ENCODE measurements at places on chromosomes 7 and 10.
A peak's percentile ranks its signal among the peaks of the same experiment; 100 is the strongest.

DNA sequence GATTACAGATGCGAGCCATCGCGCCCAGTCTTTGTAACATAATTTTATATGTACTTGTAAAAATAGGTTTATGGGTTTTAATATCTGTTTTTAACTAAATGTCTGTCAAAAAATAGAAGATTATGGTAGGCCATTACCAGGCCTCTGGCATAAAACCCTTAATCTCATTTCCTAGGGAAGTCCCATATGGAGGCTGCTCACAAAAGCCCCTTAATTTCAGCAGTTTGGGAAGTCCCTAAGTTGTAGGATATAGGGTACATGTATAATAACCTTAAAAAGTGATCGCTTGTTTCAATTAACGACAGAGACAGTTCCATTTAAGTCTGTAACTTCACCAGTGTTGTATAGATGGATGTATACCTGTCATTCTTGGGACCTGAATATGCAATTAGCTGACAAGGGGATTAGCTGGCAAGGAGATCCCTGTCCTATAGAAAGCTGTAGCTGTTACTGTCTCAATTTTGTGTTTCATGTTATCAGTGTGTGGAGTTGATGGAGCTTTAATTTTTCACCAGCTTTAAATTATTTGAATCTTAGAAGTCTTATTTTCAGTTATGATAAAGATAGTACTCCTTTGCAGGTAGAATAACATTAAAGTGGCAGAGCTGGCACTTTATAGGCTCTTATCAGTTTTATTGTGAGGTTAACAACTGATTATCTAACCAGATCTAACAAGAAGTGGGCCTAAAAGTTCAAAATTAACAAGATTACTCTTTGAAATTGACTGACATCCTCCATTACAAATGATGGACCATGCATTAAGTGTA is 10.5 kb downstream of the TRIM24 start:
- H3K4me3 ChIP-seq: no peak overlapping the region
- H3K36me3 ChIP-seq: no peaks in the 10 kb centered on the region
- no peak overlapping the region for H3K27ac ChIP-seq

DNA sequence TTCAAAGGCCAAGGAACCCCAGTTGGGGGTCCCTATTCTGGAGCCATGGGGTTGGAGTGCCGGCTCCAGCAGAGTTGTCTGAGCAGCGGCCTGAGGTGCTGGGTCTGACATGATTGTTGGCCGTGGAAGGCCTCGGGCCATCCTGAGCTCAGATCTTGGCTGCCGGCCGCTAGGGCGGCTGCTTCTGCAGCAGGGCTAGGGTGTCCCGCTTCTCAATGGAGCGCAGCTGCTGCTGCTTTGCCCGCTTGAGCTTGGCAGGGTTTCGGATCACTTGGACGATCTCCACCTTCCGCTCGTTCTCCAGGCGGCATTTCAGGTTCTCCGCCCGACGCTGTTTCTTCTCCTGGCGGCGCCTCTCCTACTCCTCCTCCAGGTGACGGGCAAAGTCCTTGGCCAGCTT is 171.1 kb downstream of the HIBADH start:
- H3K4me3 ChIP-seq: no peak overlapping the region
- DNase-seq: no peak
- peaks cover 19% of the 10 kb centered on the region for H3K27me3 ChIP-seq
- H3K4me1 ChIP-seq: no peaks in the 10 kb centered on the region
- H3K36me3 ChIP-seq: no peaks in the 10 kb centered on the region
- H3K27ac ChIP-seq: no peak overlapping the region

DNA sequence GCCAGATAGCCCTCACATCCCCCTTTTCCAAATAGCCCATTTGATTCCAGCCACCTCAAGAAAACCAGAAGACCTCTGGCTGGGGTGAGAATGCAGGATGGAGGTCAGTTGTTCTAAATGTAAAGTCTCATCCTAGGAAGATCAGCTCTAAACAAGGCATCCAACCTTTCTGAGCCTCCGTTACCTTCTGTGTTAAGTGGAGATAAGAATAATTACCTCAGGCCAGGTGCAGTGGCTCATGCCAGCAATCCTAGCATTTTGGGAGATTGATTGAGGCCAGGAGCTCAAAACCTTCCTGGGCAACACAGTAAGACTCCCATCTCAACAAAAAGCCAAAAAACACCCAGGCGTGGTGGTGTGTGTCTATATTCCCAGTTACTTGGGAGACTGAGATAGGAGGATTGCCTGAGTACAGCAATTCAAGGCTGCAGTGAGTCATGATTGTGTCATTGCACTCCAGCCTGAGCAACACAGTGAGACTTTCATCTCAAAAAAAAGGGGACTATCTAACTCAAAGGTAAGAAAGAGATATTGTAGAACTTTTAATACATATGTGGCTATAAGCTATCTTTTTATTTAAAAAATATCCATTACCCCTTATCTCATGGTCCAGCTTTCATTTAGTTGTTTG is 43.5 kb downstream of the PRTFDC1 start:
- H3K4me1 ChIP-seq: peaks cover 21% of the 10 kb centered on the region
- no peak overlapping the region for H3K27ac ChIP-seq
- no peaks in the 10 kb centered on the region for H3K36me3 ChIP-seq
- no peaks in the 10 kb centered on the region for H3K27me3 ChIP-seq
- H3K4me3 ChIP-seq: no peak overlapping the region
- DNase-seq: no peak

DNA sequence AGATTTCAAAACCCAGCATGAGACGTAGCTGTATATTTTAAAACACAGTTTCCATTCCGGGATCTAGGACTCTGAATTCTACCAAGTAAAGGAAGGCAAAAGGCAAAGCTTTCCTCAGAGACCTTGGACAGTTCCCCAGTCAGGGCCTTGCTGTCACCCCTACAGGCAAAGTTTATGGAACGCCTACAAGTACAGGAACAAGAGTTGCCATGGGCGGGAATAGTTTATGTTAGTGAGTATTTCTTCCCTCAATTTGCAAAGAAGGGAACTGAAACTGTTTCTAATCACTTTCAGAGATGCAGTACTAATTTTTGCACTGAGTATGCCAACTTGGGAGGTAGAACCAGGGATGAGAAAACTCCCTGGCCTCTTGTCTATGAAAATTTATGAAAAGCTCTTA is 68.2 kb upstream of the LRGUK start:
- no peak for DNase-seq
- H3K27ac ChIP-seq: no peak overlapping the region
- no peak overlapping the region for H3K4me3 ChIP-seq
- peaks cover 12% of the 10 kb centered on the region for H3K36me3 ChIP-seq

GRCh38 chr7:149248777-149249176 is 9.3 kb downstream of the ZNF212 start:
- peaks cover 29% of the 10 kb centered on the region for H3K4me1 ChIP-seq
- H3K27me3 ChIP-seq: no peaks in the 10 kb centered on the region
- H3K36me3 ChIP-seq: peaks cover 38% of the 10 kb centered on the region

- DNase-seq: no peak
- no peaks in the 10 kb centered on the region for H3K27me3 ChIP-seq
- H3K36me3 ChIP-seq: peaks cover 2% of the 10 kb centered on the region
- no peak overlapping the region for H3K4me3 ChIP-seq
These were observed 103.1 kb upstream of the SFMBT2 start for GRCh38 chr10:7513936-7514335.

- DNase-seq: no peak
- H3K4me1 ChIP-seq: peaks cover 23% of the 10 kb centered on the region
- H3K4me3 ChIP-seq: peak overlapping the region; percentile 61
- peaks cover 10% of the 10 kb centered on the region for H3K36me3 ChIP-seq
- no peaks in the 10 kb centered on the region for H3K27me3 ChIP-seq
These were observed 76.8 kb downstream of the ADK start for GRCh38 chr10:74227697-74228424.

DNA sequence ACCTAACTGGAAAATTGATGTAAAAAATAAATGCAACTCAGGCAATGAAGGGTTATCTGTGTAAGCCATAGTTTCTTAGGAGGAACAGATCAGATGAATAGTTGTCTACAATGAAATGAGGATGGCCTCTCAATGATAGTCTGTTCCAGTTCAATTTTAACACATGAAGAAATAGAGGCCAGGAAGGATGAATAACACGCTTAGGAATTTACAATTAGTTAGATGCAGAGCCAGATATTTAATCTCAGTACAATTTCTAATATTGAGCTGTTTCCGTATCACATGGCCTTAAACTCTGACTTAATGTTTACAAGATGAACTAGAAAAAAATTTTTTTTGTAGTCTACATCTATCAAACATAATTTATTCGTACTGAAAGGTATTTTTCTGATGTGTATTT is 176.6 kb downstream of the GALNT11 start:
- H3K36me3 ChIP-seq: peaks cover 71% of the 10 kb centered on the region
- DNase-seq: no peak
- H3K27me3 ChIP-seq: no peaks in the 10 kb centered on the region
- no peak overlapping the region for H3K4me3 ChIP-seq

GRCh38 chr10:103171278-103171677 is 21.8 kb downstream of the NT5C2 start:
- no peak overlapping the region for H3K4me3 ChIP-seq
- no peak for DNase-seq
- no peak overlapping the region for H3K27ac ChIP-seq
- peaks cover 3% of the 10 kb centered on the region for H3K4me1 ChIP-seq
- H3K27me3 ChIP-seq: no peaks in the 10 kb centered on the region

DNA sequence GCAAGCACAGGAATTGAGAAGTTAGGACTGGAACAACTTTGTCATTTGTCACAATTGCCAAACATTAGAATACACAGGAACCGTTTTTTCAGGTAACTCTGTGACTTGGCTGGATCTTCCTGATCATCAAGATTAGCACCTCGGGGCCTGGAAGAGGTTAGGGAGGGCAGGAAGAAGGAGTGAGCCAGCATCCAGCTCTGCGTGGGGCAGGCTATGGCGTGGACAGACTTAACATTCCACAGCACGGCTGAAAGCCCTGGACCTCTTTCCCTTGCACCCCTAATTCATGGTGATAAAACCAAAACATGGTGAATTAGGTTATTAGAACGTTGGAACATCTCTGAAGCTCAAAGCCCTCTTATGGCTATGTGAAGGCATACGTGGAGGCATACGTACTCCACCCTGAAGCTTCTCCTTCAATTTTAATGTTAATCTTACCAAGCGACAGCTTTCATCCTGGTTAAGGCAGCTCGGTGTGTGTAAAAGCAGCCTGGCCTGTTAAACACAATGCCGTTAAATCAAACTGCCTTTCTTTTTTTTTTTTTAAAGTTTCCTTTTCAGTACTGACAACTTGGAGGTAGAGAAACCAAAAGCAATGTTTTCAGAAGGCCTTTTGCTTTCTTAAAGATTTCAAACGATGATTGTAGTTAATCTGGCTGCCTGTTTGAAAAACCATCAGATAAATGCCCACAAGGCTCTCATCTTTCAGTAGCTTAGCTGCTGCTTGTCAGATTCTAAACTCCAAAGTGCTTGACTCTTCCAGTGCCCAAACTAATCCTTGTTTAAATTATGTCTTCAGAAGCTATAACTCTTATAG is 4.5 kb downstream of the GRK5 start:
- H3K4me3 ChIP-seq: peak overlapping the region; percentile 19
- H3K27me3 ChIP-seq: no peaks in the 10 kb centered on the region
- H3K36me3 ChIP-seq: peaks cover 17% of the 10 kb centered on the region
- peak overlapping the region; percentile 66 for H3K27ac ChIP-seq
- peaks cover 62% of the 10 kb centered on the region for H3K4me1 ChIP-seq

GRCh38 chr10:86711513-86712316 is 43.4 kb downstream of the LDB3 start:
- peaks cover 10% of the 10 kb centered on the region for H3K4me1 ChIP-seq
- DNase-seq: peak; percentile 59
- peaks cover 2% of the 10 kb centered on the region for H3K36me3 ChIP-seq
- H3K27ac ChIP-seq: peak overlapping the region; percentile 98
- H3K27me3 ChIP-seq: no peaks in the 10 kb centered on the region

DNA sequence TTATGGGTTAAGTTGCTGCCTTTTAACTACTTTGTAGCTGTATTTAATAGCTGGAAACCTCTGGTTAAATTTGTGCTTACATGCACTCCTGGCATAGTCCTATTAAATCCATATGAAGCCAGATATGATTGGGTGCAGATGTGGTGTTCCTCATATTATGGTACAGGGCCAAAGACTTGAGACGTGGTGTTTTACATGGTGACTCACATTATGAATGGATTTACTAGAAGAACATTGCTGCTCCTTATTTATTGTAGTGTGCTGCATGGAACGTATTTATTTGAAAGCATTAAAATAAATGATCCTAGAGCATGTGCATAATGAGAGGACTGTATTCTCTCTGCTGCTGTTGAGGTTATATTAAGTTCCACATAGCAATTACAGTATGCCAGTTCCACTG is 224.1 kb downstream of the SLC25A13 start:
- no peaks in the 10 kb centered on the region for H3K36me3 ChIP-seq
- H3K27ac ChIP-seq: no peak overlapping the region
- peaks cover 18% of the 10 kb centered on the region for H3K27me3 ChIP-seq
- no peaks in the 10 kb centered on the region for H3K4me1 ChIP-seq
- no peak overlapping the region for H3K4me3 ChIP-seq

DNA sequence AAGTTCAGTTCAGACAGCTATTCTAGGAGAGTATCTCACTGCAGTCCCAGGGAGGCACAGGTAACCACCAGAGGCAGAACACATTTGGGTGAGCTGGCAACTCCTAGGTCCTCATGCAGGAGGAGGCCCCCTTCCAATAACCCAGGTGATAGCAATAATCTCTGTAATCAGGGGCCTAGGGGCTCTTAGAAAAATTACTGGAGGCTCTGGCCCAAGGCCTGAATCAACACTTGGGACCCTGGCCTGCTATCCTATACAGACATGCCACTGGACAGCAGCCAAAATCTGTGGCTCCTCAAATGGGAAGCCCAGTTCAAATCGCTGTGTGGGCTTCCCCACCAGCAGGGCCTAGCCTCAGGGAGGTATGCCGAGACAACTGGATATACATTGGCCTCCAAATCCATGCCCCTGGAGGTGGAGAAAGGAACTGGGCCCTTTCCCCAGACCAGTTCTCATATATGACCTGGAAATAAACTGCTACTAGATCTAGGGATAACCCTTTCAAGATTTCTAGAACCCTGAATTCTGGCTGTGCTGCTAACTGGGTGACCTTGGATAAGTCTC is 1.6 kb downstream of the AVPI1 start:
- no peak overlapping the region for H3K27ac ChIP-seq
- H3K36me3 ChIP-seq: no peaks in the 10 kb centered on the region
- H3K27me3 ChIP-seq: no peaks in the 10 kb centered on the region
- no peak for DNase-seq

GRCh38 chr10:117262903-117263293 is 22.0 kb downstream of the SLC18A2 start:
- H3K4me3 ChIP-seq: no peak overlapping the region
- no peaks in the 10 kb centered on the region for H3K4me1 ChIP-seq
- no peaks in the 10 kb centered on the region for H3K36me3 ChIP-seq
- DNase-seq: no peak
- peaks cover 22% of the 10 kb centered on the region for H3K27me3 ChIP-seq
- H3K27ac ChIP-seq: no peak overlapping the region

GRCh38 chr10:70578371-70578947 is 24.1 kb downstream of the PRF1 start:
- H3K4me3 ChIP-seq: peak overlapping the region; percentile 0
- no peak overlapping the region for H3K27ac ChIP-seq
- no peaks in the 10 kb centered on the region for H3K36me3 ChIP-seq
- DNase-seq: no peak
- H3K27me3 ChIP-seq: no peaks in the 10 kb centered on the region

- no peak overlapping the region for H3K27ac ChIP-seq
- no peak overlapping the region for H3K4me3 ChIP-seq
- H3K36me3 ChIP-seq: no peaks in the 10 kb centered on the region
These were observed 2.6 kb upstream of the KIAA1217 start for GRCh38 chr10:24206334-24206733.

GRCh38 chr10:110398419-110399105 is 93.8 kb upstream of the SMNDC1 start:
- H3K27ac ChIP-seq: no peak overlapping the region
- DNase-seq: no peak
- H3K27me3 ChIP-seq: peaks cover 7% of the 10 kb centered on the region
- peaks cover 10% of the 10 kb centered on the region for H3K4me1 ChIP-seq
- H3K4me3 ChIP-seq: no peak overlapping the region

GRCh38 chr10:13371897-13372470 is 23.9 kb upstream of the SEPHS1 start:
- no peaks in the 10 kb centered on the region for H3K36me3 ChIP-seq
- DNase-seq: peak; percentile 33
- peaks cover 2% of the 10 kb centered on the region for H3K27me3 ChIP-seq
- H3K4me1 ChIP-seq: no peaks in the 10 kb centered on the region
- no peak overlapping the region for H3K4me3 ChIP-seq
